ENCODE measurements at places on chromosomes 7 and 10.

DNA sequence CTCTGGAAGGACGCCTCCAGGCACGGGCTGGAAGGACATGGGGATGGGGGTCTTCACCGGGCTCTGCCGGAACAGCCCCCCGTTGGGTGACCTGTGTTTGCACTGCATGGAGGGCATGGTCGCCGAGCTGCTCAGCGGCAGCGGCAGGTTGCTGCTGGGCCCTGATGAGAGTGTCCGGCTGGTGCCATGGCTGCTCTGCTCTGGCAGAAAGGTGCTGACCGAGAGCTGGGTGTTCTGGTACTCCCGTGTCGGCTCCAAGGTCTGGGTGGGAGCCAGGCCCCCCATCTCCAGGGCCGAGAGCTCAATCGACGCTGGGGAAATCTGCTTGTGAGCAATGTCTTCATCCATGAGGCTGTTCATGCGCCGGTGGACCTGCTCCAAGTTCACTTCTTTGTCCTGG lies 764.3 kb downstream of the GRID1 start:
- DNase-seq, result no peak

GRCh38 chr10:118002581-118002980 lies 44.2 kb downstream of the RAB11FIP2 start:
- DNase-seq, result no peak

- no peak for DNase-seq
These were observed 2.1 kb upstream of the C7orf25 start for GRCh38 chr7:42914009-42914408.

DNA sequence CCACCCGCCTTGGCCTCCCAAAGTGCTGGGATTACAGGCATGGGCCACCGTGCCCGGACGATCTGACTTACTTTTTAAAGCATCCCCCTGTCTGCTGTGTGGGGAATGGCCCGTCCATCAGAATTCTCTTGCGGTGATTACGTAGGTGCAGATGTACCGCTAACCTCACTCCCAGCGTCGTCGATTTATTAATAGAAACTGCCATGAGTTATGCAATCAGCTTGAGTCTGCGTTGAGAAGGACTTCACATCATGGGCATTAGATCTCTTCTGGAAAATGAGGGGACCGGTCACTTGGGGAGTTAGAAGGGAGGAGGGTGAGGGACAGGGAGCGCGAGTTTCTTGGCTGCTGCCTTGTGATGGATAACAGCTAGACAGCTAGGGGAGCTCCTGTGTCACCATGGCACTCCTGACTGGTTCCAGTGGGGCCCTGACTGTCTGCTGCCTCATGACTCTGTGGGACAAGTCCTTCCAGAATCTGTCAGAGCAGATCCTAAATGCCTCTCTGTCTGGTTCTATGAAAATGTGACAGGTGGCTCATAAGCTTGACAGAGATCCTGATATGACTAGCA lies 35.2 kb downstream of the POR start:
- DNase-seq, result no peak

DNA sequence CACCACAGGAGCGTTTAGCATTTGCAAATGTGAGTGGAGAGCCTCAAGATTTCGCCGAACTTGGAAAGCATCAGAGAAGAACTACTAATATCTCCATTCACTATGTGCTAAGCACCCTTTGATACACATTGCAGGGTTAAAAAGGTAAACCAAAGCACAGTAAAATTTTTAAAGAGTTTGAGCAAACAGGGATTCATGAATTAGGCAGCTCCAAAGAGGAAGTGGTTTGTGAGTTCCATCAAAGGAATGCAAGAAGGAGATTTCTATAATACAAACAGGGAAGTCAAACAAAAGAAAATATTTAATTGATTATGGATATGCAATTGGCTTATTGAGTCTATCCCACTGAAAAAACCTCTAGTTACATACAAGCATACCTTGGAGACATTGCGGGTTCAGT lies 81.1 kb upstream of the TMEM72 start:
- no peak for DNase-seq

GRCh38 chr7:95526128-95526738 lies 40.5 kb downstream of the ASB4 start:
- DNase-seq, result no peak

GRCh38 chr7:86214734-86215133 lies 429.0 kb upstream of the GRM3 start:
- no peak for DNase-seq

DNA sequence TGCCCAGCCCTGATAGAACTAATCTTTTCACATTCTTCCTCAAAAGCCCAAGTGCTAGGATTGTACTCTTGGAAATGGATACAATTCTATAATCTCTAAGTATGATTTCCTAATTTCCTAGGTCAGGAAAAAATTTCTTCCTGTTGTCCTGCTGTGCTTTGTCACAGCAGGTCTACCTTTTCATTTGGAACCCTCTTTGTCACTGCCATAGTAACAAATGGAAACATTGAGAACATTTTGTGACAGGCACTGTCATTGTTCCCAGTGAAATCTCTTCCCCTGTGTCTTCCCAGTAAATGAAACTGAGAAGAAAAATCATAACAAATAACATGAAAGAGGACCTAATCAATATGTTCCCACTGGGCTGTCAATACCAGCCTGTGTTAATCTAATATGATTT lies 150.9 kb upstream of the KAT6B start:
- DNase-seq, result no peak

- no peak for DNase-seq
These were observed 421.5 kb downstream of the GPAM start for GRCh38 chr10:111762114-111762513.

DNA sequence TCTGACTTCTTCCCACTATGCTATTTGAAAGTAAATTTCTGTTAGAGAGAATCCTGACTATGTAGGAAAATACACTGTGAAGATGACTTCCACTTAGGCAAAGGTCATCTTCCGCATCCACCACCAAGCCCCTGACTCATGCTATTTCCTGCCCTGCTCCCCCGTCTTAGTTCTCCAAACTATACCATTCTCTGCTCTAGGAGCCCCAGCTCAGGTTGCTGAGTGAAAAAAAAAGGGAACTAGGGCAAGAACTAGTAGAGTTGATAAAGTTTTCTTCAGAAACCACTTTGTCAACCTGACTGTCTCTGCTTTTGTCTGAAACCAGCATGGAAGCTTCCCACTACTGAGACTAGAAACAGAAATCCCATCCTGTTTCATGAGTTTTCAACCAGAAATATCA lies 96.9 kb downstream of the EVX1 start:
- no peak for DNase-seq

DNA sequence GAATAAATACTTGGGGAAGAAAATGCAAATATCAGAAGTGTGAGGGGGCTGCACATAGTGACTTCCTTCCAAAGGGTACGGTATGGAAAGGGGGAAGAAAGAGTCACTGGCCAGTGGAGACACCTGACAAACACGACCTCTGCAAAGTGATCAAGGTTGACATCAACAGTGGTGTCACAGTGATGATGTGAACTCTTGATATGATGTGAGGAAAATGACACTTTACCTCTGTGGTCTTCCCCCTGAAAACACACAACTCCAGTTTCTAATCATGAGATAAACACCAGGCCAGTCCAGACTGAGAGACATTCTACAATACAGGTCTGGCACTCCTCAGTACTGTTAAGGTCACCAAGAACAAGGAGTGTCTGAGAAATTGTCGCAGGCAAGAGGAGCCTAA lies 169.7 kb downstream of the BUB3 start:
- DNase-seq, result no peak
